Fibroblast of the aortic adventitia (primary cell): ENCODE measurements at places on chromosomes 16 and 17.

GRCh38 chr17:4365628-4366326 is 698 bp downstream of the UBE2G1 start:
- DNase-seq = no peak

- DNase-seq = no peak
These were observed 219.1 kb downstream of the STX8 start for GRCh38 chr17:9356488-9356911.

GRCh38 chr16:81403601-81404391 is 40.8 kb upstream of the CMIP start:
- DNase-seq = peak; percentile 68

DNA sequence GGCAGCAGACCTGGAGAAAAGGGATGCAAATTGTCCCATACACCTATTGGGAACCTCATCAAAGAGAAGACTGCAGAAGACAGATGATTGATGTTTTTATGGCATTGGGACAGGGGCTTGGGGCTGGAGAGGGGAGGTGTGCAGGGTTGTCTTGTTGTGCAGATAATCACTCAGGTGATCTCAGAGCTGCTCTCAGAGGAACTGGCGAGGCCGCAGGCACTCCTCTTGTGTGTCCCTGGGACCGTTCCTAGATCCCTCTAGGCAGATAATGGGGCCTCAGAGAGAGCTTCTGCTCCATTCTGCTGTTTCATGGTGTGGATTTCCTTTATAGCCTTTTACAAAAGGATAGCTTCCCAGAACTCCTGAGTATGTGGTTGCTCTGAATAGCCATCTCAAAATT is 1.6 kb downstream of the RNF213 start:
- no peak for DNase-seq

DNA sequence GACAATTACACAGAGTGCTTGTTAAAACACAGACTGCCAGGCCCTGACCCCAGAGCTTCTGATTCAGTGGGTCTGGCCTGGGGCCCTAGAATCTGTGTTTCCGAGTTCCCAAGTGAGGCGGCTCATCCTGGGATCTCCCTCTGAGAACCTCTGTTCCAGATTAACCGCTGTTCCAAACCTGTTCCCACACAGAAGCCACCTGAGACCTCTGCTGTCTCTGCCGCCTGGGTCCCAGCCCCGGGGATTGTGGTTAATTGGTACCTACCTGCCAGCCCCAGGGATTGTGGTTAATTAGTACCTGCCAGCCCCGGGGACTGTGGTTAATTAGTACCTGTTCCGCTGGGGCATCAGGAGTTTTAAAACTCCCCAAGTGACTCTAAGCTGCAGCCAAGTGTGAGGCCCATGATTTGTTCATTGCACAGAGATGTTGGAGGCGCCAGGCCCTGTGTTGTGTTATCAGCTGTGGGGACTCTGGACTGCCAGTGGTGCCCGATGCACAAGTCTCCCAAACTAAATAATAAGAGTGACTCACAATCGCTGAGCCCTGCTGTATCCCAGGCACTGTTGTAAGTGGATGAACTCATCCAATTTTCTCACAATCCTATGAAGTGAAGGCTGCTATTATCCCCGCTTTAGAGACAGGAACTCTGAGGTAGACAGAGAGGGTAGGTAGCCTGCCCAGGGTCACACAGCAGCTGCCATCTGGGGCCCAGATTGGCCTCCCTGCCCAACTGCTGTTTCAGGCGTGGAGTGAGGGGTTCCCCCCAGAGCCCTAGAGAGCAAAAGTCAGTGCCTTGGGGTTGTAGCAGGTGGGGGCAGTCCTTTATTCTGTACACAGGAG is 219.7 kb downstream of the IRF8 start:
- DNase-seq = peak; percentile 32

- DNase-seq = no peak
These were observed 33.9 kb downstream of the NXN start for GRCh38 chr17:945672-946071.

DNA sequence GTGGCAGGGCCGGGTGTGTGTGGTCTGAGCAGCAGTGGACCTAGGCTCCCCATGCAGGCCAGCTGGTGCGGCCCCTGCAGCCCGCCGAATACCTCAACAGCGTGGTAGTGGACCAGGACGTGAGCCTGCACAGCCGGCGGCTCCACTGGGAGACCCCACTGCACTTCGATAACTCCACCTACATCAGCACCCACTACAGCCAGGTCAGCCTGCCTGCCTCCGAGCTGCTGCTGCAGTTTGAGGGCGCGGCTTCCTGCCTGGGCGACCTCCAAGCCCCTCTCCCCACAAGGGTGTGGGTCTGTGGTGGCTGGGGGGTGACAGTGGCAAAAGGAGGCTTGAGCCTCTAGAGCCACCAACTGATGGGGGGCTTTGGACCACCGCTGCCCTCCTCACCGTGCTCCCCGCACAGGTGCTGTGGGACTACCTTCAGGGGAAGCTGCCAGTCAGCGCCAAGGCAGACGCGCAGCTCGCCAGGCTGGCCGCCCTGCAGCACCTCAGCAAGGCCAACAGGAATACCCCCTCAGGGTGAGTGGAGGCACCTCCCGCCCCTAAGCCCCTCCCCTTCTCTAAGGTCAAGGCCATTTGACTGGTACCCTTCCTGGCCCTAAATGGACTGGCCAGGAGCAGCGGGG is 8.4 kb upstream of the SMIM5 start:
- DNase-seq = no peak

DNA sequence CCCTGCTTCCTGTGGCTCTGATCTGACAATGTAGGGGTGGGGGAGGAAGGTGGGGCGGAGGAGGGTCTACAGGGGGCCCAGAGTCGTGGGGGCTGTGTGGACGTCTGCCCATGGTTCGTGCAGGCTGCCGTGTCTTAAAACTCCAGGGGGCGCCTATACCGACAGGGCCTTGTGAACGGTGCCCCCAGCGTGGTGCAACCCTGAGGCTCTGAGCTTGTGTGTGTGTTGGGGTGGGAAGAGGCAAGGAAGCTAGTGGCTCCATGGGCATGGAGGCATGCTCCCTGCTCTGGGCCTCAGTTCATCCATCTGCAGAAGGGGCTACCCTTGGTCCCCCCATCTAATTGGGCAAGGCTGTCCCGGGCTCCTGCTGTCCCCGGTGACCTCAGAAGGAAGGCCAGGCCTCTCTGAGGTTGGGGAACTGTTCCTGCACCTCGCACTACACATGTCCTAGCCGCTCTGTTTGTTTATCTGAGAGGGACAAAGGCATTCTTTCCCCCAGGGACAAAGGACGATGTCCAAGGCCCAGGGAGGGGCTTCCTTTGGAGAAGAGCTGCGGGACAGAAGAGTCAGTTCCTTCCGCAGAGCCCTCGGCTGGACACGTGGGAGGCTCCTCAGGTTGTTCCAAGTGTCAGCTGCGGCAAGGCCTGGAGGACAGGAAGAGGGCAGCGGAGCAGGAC is 13.5 kb downstream of the CA4 start:
- no peak for DNase-seq

GRCh38 chr17:79595471-79595870 is 15.4 kb downstream of the RBFOX3 start:
- DNase-seq = no peak

DNA sequence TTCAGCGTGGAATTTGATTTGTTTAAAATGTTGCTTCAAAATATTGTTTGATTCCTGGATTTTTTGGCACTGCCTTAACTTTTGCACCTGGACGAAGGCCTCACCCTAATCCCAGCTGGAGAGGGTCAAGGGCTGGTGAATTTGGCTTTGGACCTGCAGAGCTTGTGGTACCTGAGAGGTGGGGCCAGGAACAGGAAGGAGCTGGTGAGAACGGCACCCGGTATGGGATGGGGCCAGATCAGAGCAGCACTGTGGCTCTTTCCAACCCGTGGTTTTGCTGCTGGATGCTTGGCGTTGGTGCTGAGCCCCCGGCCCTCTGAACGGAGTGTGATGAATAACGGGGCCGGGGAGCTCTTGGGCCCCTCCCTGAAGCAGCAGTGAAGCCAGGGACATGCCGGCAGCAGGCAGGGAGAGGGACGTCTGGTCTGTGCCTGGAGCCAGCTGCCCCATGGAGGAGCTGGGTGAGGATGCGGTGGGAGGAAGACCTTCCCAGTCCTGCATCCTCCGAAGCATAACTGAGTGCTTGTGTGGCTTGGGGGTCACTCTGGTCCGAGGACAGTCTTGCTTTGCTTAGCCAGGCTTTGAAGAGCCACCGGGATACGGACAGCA is 275.4 kb downstream of the SEC14L1 start:
- no peak for DNase-seq

GRCh38 chr17:14334276-14334840 is 33.5 kb downstream of the HS3ST3B1 start:
- DNase-seq = peak; percentile 31

GRCh38 chr17:33038740-33039139 is 47.1 kb downstream of the SPACA3 start:
- peak; percentile 49 for DNase-seq

DNA sequence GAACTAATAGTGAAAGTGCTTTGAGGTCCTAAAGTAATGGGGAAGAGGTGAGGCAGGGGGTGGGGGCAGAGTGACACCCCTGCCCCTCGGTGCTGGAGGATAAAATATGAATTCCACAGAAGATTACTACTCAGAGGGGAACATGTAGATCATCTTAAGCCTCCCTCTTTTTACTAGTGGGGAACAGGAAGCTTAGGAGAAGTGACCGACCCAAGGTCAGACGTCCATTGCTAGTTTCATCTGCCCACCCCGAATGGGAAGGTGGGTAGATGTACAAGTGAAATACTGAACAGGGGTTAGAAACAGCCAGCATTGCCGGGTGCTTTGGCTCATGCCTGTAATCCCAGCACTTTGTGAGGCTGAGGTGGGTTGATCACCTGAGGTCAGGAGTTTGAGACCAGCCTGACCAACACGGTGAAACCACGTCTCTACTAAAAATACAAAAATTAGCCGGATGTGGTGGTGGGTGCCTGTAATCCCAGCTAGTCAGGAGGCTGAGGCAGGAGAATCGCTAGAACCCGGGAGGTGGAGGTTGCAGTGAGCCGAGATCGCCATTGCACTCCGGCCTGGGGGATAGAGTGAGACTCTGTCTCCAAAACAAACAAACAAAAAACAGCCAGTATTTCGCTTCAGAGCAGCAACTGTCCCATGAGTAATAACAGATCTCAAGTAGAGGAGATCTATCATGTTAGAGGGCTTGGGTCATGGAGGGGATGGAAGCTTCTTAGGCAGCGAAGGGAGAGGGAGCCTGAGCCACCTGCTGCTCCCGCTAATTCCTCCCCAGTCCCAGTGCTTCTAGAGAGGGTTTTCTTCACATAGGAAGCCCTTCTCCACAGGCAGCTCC is 1.2 kb upstream of the NR1D1 start:
- no peak for DNase-seq

GRCh38 chr17:64084940-64085649 is 44.8 kb downstream of the ERN1 start:
- no peak for DNase-seq

DNA sequence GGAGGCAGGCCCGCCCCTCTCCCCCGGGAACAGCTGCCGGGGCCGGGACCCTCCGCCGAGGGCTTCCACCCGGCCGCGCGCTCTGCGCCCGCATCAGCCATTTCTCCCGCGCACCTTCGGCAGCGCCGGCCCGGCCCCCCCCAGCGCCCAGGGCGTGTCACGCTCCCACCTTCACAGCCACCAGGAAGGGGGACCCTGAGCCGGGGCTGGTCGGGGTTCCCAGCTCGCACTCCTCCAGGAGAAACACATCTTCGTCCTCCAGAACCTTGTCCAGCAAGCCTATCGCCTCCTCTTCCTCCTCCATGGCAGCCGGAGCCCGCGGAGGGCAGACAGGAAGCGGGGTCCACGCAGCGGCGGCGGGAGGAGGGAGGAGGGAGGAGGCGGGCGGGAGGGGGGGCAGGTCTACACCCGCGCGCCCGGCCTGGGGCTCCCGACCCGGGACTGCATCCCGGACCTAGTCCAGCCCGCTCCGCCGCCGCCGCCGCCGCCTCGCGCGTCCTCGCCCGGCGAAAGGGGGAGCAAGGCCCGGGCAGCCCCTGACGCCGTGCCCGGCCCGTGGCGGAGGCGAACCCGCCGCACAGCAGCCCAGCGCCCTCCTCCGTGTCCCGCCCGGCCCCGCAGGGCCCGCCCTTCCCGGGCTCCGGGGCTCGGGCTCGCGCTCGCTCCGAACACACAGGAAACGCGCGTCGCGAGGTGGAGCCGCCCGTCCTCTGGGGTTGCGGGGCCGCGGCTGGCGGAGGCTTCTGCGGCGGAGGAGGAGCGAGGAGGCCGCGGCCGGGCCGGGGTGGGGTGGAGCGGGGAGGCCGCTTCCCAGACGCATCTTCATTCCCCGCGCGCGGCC is 70.8 kb downstream of the ABR start:
- peak; percentile 49 for DNase-seq

- no peak for DNase-seq
These were observed 56.9 kb downstream of the SOX9 start for GRCh38 chr17:72177738-72178137.

- peak; percentile 56 for DNase-seq
These were observed 470 bp downstream of the MLYCD start for GRCh38 chr16:83899272-83899897.

DNA sequence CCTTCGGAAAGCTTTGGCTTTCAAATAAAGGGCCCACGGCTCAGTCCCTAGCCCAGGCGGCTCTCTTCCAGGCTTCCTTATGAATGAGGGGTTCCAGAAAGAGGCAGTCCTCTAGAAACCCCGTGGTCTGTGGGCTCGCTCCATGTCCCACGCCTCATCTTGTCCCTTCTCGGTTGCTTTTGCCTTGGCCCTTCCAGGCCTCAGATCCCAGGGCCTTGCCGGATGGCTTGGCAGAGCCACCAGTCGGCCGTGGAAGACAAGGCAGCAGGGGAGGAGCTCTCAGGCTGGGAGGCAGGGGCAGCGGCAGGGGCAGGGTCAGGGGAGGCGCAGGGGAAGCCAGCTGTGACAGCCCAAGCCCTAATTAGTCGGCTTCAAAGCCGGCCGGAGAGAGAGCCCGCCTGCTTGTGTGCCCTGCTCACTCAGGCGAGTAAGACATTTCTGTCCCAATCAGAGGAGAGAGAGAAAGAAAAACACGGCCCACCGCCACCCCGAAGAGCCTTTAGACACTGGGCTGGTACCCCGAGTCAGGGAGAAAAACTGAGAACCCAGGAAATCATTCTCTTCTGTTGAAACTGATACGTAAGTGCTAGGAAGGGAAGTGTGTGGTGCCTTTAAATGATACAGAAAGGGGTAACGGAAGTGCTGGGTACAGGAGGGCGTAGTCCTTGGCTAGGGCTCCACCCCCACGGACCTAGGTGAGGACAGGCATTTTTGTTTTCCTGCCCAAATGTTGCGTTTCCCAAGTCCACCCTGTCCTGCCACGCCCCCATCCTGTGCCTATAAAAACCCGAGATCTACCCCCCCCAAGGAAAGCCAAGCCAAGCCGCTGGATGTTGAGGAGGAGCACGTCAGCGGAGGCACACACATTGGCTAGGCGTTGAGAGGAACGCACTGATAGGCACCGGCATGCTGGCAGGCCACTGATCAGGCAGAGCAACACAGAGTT is 27.8 kb upstream of the MEIOC start:
- no peak for DNase-seq

GRCh38 chr16:78220571-78220970 is 121.1 kb downstream of the WWOX start:
- no peak for DNase-seq
